Aorta (tissue), 5 donors: ENCODE measurements at places on chromosomes 1 and 21.
A peak's percentile ranks its signal among the peaks of the same experiment; 100 is the strongest.

DNA sequence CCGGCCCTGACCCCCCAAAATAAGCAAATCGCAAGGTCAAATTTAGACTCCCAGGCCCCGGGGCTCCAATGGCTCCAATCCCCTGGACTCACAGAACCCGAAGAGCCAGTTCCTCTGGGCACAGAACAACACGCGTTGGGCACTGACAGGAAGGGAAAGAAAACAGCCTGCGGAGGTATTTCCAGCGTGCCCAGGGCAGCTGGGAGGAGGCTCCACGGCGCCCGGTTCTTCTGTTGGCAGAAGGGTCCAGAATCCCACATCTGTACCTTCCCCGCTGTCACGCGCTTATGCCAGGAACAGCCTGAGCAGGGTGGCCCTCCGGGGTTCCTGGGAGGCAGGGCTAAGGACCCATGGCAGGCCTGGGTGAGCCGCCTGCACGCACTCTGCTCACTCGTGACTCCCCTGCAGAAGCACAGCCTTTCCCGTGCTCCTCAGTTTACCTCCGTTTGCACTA, 85.5 kb downstream of the RIPK4 start:
- peak; percentile 37 for DNase-seq

GRCh38 chr1:2384941-2385481, 6.3 kb downstream of the MORN1 start:
- DNase-seq, result peak; percentile 71

- no peak for DNase-seq
Observed at GRCh38 chr21:37119421-37120218, 46.6 kb downstream of the TTC3 start.

GRCh38 chr1:151815716-151816327, 10.6 kb upstream of the LINGO4 start:
- DNase-seq, result peak; percentile 66

DNA sequence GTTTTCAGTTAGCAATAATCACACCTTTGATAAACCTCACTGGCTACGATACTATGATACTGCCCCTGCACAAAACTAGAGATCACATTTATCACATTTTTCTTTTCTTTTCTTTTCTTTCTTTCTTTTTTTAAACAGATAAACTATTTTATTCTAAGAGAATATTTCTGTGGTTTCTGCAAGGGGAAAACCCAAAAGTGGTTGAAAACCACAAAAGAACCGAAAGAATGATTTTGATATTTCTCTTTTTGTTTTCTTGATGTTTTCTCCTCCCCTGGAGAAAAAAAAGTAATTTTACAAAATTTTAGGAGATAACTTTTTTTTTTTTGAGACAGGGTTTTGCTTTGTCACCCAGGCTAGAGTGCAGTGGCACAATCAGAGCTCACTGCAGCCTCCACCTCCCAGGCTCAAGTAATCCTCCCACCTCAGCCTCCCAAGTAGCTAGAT, 18.4 kb upstream of the FRRS1 start:
- DNase-seq, result no peak

DNA sequence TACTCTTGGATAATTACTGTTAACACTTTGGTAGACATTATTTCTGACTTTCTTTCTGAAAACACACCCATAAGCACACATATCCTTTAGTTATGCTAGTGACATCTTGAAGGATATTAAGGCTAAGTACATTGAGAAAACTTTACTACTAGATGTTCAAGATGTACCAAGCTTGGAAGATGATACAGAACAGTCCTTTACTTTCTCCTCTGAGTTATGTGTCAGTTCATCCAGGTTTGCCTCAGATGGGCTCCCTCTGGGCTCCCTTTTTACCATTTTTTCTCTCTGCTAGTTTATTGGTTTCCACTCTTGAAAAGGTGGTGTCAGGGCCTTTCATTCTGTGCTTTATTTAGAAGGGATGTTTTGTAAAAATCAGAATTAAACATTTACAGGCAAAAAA, 172.3 kb downstream of the S1PR1 start:
- DNase-seq, result no peak

DNA sequence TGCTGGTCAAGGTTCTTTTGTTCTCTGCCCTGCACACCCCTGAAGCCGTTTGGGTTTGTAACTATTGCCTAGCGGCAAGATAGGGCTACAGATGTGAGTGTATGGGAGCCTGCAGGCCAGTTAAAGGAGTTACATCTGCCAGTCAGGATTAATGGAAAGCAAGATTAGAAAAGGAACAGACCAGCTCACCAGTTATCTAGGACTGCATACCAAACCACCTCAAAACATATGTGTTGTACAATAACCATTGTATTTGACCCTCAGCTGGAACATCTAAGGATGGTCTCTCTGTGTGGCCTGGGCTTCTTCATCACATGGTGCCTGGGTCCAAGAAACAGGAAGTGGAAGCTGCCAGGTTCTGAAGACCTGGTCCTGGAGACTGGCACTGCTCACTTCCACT, 52.5 kb upstream of the FBXO28 start:
- DNase-seq, result no peak

DNA sequence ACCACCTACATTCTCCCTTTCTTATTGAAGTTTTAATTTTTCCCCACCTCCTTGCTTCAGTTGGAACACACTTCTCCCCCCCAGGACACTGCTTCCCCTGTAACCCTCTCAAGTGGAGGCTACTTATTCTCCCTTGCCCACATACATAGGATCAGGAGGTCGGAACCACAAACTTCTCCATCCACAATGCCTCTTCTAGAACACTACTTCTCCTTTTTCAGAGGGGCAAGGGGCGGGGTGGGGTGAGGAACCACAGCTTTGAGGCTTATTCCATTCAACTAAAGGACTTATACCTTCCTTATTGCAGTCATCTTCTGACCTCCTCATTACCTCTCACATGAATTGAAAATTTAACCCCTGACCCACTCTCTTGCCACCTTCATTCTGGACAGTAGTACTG, 81.3 kb downstream of the NEK7 start:
- DNase-seq, result no peak

- peak; percentile 76 for DNase-seq
Observed at GRCh38 chr21:27570306-27570868, 603.5 kb upstream of the ADAMTS5 start.

GRCh38 chr1:66758241-66758755, 6.0 kb downstream of the DYNLT5 start:
- DNase-seq, result no peak

- DNase-seq, result no peak
Observed at GRCh38 chr1:117205368-117205767, 5.4 kb downstream of the VTCN1 start.

GRCh38 chr1:42793824-42794223, 9.0 kb downstream of the TMEM269 start:
- no peak for DNase-seq

GRCh38 chr1:24704411-24705259, 40.6 kb upstream of the CLIC4 start:
- no peak for DNase-seq

- no peak for DNase-seq
Observed at GRCh38 chr1:113999799-114000198, 20.5 kb downstream of the OLFML3 start.

DNA sequence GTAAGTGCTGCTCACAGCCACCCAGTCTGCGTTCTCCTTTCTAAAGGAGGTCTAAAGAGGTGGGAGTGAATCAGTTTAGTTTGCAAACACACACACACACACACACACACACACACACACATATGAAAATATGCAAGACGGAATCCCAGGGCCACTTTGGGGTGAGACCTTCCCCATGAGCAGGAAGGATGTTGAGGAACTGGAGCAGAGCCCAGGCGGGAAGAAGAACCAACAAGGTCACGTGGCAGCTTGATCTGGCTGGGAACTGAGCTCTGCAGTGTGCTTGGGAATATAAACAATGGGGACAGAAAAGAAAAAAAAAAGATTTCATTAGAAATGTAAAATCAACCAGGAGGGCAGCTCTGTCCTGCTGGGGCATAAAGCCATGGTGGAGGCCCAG, 32.6 kb downstream of the OR2G3 start:
- DNase-seq, result no peak

DNA sequence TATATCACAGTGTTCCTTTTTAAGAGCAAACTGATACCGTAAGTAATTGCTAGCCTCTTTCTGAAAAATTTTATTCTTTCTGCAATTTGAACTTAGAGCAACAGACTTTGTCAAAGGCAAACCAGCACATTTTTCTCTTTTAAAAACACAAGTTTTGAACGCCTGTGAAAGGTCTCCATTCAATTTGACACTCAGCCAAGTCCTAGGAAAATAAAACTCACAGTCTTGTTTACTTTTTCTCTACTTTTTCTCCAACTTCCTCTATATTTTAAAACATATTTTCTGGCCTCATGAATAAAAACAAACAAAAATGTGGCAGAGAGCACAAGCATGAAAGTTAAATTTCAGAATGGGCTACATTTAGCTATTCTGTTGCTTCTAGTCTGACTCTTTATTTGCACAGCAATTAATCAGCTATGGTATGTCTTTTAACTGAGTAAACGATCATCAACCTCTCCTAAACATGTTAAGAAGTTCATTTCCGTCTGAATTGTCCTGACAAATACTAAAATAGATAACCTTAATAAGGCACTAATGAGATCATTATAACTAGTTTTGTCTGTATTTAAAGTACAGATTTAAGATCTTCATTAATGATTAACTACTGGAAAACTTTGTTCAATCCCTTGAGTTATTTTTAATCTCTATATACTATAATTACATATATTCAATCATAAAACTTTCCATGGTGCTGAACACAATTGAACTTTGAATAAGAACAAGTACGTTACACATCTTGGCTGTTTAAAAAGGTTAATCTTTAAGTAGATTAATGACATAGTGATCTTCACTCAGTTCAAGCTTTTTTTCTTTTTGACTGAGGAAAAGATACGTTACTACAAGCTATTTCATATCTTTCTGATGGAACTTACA, 550.6 kb downstream of the PTBP2 start:
- DNase-seq, result no peak

DNA sequence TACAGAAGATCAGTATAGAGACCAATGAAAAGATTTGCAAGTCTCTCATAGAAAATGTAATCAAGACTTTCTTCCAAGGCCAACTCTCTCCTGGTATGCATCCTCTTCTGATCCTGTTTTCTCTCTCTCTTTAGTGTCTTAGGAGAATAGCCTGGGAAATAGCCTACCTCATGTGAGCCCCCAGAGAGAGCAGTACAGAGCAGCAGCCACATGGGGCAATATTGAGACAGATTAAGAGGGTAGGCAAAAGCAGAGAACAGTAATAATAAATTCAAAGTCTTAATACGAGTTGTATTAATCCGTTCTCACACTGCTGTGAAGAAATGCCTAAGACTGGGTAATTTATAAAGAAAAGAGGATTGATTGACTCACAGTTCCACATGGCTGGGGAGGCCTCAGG, 61.4 kb downstream of the RNASEL start:
- DNase-seq, result no peak
